ENCODE measurements at places on chromosomes 7 and 10.

DNA sequence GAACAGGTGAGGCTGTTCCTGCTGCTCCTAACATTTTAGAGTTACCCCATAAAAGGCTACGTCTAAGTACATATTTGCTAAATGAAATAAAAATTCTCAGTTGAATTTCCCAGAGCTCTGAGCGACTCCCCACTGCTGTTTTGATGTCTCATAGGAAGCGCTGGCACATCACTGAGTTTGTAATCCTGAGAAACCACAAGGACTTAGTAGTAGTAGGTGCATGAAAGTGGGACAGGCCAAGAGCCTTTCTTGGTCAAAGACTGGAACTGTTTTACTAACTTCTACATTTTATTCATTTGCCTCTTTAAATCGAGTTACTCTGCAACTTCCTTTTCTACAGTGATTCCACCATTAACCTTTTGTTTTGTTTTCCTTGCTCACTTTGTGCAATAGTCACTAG, 85.9 kb downstream of the XPNPEP1 start:
- DNase-seq: no peak

GRCh38 chr10:67990093-67990492, 85.0 kb downstream of the HERC4 start:
- DNase-seq: no peak

- no peak for DNase-seq
Measured at GRCh38 chr10:36534471-36535002, 590.9 kb upstream of the ANKRD30A start.

DNA sequence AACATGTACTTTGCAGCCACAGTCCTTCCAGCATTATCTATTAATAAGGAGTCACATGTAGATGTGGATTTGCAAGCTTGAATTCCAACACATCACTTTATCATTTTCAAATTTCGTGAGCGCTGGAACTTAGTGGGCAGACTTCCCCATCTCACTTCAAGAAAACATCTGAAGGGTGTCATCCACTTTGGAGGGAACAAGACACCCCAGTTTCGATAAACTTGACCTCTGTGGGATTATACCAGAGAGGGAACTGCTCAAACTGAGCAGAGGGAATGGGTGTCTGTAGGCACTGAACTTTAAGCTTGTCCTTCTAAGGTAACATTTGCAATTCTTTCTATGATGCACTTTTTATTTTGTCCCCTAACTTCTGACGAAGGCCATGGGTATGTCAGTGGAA, 27.5 kb downstream of the ADRB1 start:
- no peak for DNase-seq

DNA sequence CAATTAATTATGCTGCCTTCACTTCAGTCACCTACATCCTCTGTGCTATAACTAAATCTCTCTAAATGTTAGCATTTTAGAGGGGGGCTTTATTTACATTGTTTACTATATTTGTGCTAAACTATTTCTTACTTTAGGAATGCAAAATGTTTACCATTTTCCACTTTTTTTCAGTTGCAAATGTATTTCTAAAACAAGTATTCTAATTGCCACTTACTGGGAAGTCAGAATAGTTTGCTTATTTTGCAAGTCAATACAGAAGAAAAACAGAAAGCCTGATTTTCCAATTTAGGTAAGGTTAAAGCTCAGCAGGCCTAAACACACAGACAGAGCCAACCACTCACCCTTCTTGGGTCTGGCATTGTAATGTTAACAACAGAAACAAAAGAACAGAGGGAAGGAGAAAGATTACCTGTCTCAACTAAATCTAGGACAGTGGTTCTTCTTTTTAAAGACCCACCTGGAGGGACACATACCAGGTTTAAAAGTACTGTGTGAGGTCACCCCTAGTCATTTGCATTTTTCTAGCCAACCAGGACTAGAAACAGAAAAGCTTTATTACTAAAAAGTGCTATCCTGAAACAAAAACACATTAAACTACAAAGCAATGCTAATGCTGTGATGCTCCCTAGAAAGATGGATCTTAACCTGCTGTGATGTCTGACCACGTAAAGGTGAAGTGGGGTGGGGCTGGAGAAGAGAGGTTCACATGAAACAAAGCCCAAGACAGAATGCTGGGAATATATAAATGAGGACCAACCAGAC, 178.2 kb downstream of the SLC25A13 start:
- DNase-seq: no peak

GRCh38 chr10:351770-352334, 216.6 kb downstream of the ZMYND11 start:
- DNase-seq: no peak

GRCh38 chr7:6350433-6351058, 78.1 kb upstream of the CYTH3 start:
- no peak for DNase-seq

- no peak for DNase-seq
Measured at GRCh38 chr10:11898372-11899066, 75.4 kb downstream of the PROSER2 start.

GRCh38 chr10:79155301-79156081, 86.7 kb downstream of the ZMIZ1 start:
- DNase-seq: no peak

DNA sequence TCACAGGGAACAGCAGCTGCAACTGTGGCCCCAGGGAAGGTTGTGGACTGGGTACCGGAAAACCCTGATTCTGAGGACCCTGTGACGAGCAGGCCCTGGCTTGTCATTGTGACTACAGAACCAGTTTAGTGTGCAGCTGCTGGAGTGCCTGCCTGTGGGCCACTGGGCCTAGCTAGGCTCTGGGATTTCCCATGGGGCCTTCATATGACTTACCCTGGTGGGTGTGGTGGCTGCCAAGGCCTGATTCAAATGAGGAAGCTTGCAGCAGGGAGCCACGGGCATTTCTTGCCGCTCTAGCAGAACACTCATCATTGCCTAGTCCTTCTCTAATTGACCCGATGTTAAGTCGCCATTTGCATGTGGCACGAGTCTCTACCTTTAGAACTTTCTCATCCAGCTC, 14.7 kb upstream of the CAMK2G start:
- DNase-seq: no peak

DNA sequence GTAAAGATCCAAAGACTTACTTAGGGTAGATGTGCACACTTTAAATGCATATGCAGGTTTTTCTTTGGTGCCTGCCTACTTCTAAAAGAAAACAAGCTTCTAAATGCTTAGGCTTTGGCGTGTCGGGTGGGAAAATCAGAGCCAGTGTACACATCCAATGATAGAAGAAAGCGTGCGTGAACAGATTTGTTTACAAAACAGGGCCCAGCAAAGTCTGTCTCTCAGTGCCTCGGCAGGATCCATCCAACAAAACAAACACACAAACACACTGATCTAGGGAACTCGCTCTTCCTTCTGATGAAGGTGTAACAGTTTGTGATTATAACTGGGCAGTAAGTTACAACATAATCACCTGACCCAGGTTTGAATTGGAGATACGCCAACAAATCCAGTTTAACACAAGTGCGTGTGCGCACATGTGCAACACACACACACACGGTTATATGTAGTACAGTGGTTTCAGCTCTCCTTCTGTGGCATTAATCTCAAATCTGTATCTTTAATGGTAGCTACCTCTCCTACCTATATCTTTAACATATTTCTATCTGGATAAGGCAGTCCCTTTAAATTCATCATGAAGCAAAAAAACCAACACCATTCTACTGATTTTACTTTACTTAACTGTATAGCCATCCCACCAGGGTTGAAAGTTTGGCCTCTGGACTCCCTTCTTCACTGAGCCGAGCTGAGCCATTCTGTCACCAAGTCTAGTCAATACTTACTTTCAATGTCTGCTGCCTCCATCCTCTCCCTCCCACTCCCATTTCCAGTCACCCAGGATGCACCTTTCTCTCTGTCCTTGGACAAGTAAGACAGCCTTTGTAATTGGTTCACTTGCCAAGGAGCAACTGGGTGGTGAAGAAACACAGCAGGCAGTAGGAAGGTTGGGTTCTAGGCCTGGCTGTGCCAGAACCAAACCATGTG, 184.4 kb upstream of the KLF14 start:
- no peak for DNase-seq

DNA sequence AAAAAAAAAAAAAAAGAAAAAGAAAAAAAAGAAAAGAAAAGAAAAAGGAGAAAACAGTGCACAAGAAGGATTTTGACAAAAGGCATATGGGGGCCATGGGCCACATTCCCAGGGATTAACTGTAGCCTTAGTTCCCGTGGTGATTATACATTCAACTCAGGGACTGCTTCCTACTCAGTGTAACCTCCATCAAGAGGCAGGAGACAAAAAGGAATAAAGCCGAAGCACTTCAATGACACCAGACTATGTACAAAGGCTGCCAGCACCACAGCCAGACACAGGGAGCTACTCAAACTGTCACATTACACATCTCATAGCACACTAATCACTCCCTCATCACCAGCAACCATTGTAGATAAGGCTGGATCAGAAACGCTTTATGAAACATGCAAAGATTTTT, 5.1 kb upstream of the PMPCB start:
- no peak for DNase-seq

- DNase-seq: no peak
Measured at GRCh38 chr10:72059843-72060822, 28.2 kb downstream of the SPOCK2 start.

DNA sequence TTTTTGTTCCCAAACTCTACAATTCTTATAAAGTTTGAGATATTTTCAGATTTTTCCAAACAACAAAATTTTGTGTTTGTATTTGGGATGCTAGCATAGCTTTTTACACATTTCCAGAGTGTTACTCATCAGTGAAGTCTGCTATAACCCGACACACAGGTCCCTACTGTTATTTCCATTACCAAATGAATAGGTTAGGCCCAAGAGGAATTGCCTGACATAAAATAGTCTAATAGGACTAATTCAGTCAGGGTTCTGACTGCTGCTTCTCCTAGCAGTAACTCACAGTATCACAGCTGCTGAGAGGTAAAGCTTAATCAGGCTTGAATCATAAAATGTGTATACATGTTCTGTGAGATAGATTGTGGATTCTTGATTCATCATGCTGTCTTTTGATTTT, 49.1 kb upstream of the STRIP2 start:
- DNase-seq: no peak

DNA sequence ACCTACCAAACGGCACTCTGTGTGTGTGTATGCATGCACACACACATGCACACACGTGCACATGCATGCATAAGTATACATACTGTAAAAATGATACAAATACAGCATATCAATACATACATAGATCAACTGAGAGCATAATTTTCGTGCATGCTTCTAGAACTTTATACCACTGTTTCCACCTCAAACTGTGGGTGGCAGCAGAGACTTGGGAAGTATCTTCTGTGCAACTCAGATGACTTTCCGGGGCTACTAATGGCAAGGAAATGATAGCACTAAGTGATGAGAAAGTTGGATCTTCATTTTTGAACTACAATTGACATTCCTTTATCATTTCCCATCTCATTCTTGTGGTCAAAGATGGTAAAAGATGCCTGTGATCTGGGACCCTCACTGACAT, 570.7 kb downstream of the REEP3 start:
- no peak for DNase-seq

- DNase-seq: no peak
Measured at GRCh38 chr10:11183015-11183414, 165.3 kb downstream of the CELF2 start.

DNA sequence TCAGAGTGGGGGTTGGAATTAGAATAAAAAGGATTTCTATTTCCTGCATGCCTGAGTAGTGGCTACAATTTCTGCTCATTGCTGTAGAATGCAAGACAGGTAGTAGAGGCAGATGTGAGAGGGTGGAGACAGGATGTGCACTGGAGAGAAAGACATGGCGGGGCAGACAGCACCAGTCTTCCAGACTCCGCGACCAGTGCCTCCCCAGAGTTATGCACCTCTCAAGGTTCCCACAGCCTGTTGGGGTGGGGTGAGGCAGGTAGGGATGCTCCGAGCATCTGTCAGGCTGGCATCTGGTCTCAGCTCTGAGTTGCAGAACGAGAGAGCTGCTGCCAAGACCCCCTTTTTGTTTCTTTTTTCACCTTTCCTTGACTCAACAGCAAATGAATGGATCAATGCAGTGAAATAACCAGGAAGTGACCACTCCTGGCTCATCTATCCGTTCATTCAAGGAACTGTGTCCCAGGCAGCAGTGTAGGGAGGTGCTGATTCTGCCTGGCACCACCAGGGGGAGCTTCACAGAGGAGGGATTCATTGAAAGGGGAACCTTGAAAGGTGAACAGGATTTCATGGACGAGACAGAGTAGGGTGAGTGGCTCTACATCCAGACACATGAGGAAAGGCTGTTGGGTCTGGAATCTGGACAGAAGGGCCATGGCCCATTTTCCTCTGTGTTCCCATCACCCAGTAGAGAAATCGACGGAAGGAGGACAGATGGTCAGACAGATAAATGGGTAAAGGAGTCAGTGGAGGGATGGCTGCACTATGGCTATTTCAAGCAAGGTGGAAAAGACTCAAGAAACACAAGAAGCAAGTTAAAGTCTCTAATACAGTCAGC, 17.2 kb upstream of the SLC18A3 start:
- DNase-seq: no peak

GRCh38 chr10:128156999-128157755, 31.0 kb upstream of the MKI67 start:
- DNase-seq: no peak

Data from NCI-H2081 treated with DMSO at 0.1 percent for 48 hours (cell line).